ENCODE measurements at places on chromosomes 11 and 22. TPM values are rescaled to one million over a fixed set of nuclear protein-coding genes. Genes with fewer than 3 reads are reported as not detected.

Gene IRF7
- total RNA-seq = 27.3 TPM

Gene TRIM6
- total RNA-seq = 0.44 TPM

Gene C22orf23
- not detected for total RNA-seq

Gene ACTN3
- not detected for total RNA-seq

Gene GALNT18
- 3.7 TPM for total RNA-seq

Gene KCNK4
- total RNA-seq = not detected

Gene PDGFD
- 1.0 TPM for total RNA-seq

Gene TIMM10
- 25.3 TPM for total RNA-seq

Gene PGA3
- total RNA-seq = not detected

Gene SCUBE2
- 0.22 TPM for total RNA-seq

Gene TTC12
- 7.4 TPM for total RNA-seq

Gene TEAD1
- 31.4 TPM for total RNA-seq

DNA sequence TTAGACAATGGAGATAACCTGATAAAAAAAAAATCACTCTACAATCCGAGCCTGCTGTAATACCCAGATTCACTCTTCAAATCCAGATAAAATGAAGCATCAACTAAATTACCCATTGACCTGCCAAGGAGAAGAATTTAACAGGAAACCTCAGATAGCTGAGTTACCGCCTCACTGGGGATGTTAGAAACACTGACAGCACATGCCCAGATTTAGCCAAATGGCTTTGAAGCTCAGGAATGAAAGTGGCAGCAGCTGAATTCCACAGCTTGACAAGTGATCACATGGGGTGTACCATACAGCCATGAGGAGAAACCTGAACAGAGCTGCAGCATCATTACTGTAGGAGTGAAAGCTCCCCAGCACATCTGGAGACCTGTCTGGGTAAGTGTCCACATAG is 807.6 kb downstream of the DLG2 start:
- DNase-seq = no peak

- DNase-seq = no peak
These were observed 122.3 kb downstream of the GRIK4 start for GRCh38 chr11:120633616-120634393.

- DNase-seq = no peak
These were observed 257.3 kb upstream of the ISX start for GRCh38 chr22:34808618-34809017.

- no peak for DNase-seq
These were observed 4.7 kb upstream of the POLD4 start for GRCh38 chr11:67357831-67358670.

GRCh38 chr22:48536541-48537342 is 1290.9 kb downstream of the BRD1 start:
- DNase-seq = no peak

- no peak for DNase-seq
These were observed 102.8 kb upstream of the NCAM1 start for GRCh38 chr11:112858289-112859023.

DNA sequence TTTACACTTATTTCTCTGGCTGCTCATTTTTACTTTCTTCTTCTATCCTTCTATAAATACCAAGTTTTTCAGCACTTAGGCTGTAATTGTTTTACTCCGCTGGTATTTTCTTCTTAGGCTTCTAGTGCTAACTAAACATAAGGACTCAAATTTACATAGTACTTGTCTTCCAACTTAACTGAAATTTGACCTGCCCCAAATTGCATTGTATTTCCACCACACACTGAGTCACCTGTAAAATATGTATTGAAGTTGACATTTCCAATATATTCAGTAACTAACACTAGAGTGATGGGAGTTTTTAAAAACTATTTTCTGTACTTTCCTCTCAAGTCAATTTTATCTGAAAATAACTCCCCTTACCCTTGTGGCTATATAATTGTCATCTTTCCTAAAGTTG is 1794.1 kb upstream of the RAG2 start:
- no peak for DNase-seq

DNA sequence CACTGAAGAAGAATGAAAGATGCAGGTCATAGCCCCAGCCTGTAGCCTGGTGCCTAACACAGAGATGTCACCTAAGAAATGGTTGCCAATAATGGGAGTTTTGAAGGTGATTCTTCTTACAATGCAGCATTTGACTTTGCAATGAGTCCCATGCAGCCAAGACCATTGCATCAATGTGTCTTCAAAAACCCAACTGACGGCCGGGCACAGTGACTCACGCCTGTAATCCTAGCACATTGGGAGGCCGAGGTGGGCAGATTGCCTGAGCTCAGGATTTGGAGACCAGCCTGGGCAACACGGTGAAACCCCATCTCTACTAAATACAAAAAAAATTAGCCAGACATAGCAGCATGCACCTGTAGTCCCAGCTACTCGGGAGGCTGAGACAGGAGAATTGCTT is 89.3 kb upstream of the ASPHD2 start:
- DNase-seq = no peak

DNA sequence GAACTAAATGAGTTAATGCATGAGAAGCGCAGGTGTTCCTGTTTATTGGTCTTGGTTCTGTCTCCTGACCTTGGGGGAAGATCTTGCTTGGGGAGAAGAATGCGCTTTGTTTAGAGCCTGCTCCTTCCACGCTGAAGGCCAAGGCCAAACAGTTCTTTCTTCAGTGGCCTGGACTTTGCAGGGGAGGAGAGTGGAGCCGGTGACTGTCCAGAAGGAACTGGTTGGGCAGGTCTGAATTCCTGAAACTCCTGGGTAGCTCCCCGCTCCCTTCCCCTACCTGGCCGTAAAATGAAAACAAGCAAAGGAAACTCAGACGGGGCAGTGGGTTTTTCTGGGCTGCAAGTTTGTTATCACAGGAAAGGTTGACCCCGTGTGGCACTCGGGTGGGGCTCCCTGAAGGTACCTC is 3.6 kb downstream of the ARHGAP8 start:
- DNase-seq = no peak

- no peak for DNase-seq
These were observed 4.2 kb upstream of the UVRAG start for GRCh38 chr11:75810637-75811390.

DNA sequence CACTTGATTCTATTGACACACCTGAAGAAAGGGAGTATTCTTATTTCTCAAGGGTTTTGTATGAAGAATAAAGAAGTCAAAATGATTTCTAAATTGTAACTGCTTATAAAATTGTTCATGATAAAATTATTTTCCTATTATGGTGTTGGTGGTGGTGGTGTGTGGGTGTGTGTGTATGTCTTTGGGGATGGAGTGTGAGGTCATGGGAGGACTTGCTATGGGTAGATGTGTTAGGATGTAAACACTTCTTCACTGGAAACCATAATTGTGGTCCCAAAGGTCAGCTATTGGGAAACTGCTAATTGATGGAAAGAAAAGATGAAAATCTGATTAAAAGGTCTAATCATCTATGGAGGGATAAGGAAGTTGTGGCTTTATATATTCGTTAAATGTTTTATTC is 5.1 kb downstream of the TRIM22 start:
- DNase-seq = no peak

GRCh38 chr22:22343581-22344296 is 99.2 kb downstream of the VPREB1 start:
- DNase-seq = no peak

DNA sequence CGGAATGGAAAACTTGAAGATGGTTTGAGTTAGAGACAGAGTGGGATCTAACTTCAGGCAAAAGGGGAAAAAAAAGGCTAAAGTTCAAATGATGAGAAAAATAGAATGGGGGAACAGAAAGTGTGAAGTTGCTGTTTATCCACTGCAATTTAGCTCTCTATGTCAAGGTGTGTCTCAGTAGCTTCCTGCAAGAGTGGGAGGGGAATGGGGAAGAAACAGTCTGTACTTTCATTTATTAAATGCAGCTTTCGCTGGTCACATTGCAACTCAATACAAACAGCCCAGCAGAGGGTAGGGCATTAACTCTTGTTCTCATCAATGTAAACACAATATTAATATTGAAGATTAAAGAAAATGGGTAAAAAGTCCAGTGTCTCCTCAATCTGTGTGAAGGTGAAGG is 214.7 kb upstream of the SYN3 start:
- DNase-seq = no peak

DNA sequence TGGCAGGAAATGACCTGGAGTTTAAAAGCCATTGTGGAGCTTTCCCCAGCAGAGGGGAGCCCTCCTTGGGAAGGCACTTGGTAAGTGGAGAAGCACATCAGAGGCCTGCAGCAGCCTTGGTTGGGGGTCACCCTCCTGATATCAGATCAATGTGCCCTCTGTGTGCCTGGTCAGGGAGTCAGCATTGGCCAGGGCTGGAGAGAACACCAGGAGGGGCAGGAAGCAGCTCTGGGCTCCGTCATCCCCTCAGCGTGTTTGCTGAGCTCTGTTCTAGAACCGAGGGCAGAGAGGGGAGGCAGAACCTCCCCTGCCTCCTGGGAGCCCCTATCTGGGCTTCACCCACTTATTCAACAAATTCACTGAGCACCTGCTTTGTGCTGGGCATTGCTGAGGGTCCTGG is 846.0 kb downstream of the TBC1D22A start:
- DNase-seq = no peak

GRCh38 chr11:1041936-1042608 is 5.6 kb upstream of the MUC6 start:
- no peak for DNase-seq

GRCh38 chr11:81602508-81602907 is 1131.2 kb downstream of the FAM181B start:
- no peak for DNase-seq

DNA sequence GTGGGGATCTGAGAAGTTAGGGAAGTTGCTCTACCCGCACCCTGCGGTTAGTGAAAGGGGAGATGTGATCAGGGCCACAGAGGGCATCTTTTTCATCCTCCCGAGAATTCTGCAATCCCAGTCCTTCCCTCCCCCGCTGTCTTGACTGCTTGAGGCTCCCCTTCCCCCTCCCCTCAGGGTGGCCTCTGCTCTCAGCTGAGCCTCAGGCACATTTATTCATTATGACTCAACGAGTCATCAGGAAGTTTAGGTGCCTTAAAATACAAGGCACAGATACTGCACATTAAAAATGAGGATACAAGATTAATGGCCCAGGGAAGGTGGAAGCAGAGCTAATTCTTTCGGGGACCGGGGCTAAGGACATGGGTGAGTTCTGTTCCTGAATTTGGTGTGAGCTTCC is 104.0 kb downstream of the CACNA1I start:
- DNase-seq = no peak

GRCh38 chr22:43085658-43086606 is 3.3 kb downstream of the TTLL1 start:
- DNase-seq = no peak

DNA sequence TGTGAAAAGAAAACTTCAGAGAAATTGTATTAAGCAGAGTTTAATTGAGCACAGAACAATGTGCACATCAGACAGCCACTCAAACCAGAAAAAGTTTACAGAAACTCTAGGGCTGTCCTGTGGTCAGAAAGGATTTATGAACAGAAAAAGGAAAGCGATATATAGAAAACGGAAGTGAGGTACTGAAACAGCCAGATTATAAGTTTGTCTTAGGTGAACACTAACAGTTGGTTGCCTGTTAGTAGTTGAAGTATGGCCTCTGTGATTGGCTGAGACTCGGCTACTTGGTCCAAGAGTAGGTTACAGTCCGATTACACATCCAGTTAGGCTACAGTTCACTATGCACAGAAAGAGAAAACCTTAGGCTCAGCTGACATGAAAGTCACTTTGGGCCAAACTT is 1232.5 kb upstream of the RAG2 start:
- no peak for DNase-seq

- DNase-seq = no peak
These were observed 54.0 kb downstream of the MIAT start for GRCh38 chr22:26711205-26711963.

DNA sequence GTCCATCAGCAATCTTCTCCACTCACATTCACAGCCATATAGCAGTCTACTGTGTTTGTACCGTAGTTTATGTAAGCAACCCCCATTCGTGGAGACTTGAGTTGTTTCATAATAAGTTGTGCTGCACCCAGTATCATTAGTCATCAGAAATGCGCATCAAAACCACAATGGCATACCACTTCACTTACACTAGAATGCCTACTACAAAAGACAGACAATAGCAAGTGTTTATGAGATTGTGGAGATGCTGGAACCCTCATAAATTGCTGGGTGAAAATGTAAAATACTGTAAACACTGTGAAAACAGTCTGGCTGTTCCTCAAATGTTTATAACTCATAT is 133.3 kb downstream of the ATXN10 start:
- DNase-seq = no peak

DNA sequence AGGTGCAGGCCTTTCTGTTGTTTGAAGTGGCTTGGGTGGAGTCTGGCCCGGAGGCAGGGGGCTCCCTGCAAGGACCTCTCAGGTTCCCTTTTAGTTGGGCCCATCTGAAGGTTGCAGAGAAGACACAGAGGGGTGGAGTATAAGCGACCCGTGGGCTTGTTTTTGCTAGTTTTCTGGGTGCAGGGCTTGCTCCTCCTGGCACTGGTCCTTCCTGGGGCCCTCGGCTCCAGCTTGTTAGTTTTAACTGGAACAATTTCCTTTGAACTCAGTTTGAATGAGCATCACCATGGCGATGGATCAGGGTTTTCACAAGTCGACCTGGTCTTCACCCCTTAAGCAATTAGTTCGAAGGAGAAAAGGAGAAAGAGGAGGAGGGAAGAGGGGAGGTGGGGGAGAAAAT is 28.5 kb upstream of the OAF start:
- DNase-seq = no peak

GRCh38 chr11:11409901-11410300 is 56.9 kb upstream of the CSNK2A3 start:
- no peak for DNase-seq

GRCh38 chr11:18000760-18001159 is 12.1 kb downstream of the SERGEF start:
- DNase-seq = no peak

- DNase-seq = no peak
These were observed 46.1 kb downstream of the ARFGAP2 start for GRCh38 chr11:47130543-47130942.

DNA sequence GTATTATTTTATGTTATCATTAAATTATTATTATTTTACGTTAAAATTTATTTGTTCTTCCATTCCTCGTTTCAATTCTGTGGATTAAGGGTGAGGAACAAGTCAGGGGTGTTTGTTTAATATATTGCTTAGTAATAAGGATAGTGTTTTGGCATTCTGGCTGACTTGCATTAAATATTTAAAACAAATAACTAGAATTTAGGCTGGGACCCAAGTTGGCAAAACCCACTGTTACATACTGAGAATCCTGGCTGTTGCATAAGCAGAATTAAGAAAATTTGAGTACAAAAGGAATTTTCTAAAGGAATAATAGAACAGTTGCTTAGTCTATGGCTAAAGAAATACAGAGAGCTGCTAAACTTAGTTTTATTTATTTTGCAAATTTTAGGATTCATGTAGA is 196.4 kb downstream of the GUCY1A2 start:
- no peak for DNase-seq

DNA sequence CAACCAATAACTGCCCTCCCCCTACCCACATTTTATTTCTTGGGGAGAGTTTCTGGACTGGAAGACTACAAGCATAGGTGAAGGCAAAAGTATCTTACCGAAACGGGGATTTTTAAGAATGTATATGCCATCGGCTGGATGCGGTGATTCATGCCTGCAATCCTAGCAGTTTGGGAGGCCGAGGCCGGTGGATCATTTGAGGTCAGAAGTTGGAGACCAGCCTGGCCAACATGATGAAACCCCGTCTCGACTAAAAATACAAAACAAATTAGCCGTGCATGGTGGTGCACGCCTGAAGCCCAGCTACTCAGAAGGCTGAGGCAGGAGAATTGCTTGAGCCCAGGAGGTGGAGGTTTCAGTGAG is 20.8 kb upstream of the SLN start:
- DNase-seq = no peak
